ENCODE measurements at places on chromosomes 6 and 20.
A peak's percentile ranks its signal among the peaks of the same experiment; 100 is the strongest.

- no peak for DNase-seq
Observed at GRCh38 chr6:859936-860335, 167.0 kb upstream of the EXOC2 start.

- DNase-seq: peak; percentile 37
Observed at GRCh38 chr6:105384004-105384403, 18.9 kb downstream of the PREP start.

DNA sequence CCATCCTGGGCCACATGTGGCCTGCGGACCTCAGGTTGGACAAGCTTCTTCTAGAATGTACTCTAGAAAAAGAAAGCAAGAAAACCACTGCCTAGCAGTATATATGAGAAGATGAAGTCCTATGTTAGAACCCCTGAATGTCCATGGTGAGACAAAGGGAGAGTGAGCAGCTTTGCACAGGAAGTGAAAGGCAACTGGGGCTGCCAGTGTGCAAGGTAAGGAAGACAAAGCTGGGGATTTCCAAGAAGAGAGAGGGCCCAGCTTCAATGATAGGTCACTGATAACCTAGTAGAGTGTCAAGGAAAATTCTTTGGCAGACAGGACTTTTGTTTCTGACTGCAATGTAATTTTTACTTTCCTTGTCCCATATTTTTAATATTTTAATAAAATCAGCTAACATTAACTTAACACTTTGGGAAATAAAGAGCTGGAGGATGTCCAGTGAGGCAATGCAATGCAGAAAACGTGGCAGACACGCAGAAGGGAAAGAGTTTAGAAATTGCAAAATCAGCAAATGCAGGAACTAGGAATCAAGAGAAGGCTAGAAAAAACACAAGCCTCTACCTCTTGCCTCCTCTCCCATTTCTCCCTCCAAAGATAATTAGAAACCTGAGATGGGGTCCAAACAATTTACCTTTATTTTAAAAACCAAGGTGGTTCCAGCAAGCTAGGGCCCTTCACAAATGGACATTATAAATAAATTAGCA is 47.4 kb downstream of the CYP39A1 start:
- DNase-seq: no peak

DNA sequence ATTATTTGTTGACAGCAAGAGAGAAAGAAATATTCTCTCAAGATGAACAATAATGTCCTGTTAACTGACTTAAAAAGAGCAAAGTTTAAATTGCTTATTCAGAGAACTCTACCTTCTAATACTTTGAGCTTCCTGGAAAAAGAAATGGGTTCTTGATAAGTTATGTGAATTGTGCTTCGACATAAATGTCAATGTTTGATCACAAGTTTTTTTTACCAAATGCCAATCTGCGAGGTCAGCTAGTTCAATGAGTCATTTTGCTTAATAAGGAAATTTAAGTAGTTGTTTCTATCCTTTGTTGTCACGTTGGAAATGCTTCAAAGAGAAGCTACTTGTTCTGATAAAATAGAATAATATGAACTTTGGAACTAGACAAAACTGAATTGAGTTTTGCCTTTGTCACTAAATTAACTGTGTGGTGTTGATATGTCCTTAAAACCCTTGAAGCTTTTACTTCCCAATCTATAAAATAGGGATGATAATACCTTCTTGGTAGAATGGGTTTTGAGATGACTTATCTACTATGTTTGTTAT is 642.1 kb upstream of the FLRT3 start:
- DNase-seq: no peak

- DNase-seq: no peak
Observed at GRCh38 chr6:79064635-79065034, 13.4 kb downstream of the PHIP start.

GRCh38 chr6:49416195-49416594 is 46.9 kb downstream of the MMUT start:
- no peak for DNase-seq

DNA sequence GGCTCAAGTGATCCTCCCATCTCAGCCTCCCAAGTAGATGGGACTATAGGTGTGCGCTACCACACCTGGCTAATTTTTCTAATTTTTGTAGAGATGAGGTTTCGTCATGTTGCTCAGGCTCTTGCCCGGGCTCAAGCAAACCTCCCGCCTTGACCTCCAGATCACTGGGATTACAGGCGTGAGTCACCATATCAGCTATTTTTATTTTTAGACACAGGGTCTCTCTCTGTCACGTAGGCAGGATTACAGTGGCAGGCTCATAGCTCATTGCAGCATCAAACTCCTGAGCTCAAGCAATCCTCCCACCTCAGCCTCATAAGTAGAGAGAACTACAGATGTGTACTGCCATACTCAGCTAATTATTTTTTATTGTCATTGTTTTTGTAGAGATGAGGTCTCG is 41.7 kb downstream of the SLC23A2 start:
- no peak for DNase-seq

DNA sequence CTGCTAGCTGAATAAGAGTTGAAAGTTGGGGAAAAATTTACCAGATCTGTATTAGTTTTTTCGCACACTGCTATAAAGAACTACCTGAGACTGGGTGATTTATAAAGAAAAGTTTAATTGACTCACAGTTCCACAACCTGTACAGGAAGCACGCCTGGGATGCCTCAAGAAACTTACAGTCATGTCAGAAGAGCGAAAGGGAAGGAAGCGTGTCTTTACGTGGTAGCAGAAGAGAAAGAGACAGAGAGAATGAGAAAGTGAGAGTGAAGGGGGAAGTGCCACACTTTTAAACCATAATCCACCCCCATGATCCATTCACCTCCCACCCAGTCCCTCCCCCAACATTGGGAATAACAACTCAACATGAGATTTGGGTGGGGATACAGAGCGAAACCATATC is 79.6 kb downstream of the KHDC1L start:
- DNase-seq: no peak

GRCh38 chr6:2810092-2810671 is 31.5 kb downstream of the SERPINB1 start:
- no peak for DNase-seq

DNA sequence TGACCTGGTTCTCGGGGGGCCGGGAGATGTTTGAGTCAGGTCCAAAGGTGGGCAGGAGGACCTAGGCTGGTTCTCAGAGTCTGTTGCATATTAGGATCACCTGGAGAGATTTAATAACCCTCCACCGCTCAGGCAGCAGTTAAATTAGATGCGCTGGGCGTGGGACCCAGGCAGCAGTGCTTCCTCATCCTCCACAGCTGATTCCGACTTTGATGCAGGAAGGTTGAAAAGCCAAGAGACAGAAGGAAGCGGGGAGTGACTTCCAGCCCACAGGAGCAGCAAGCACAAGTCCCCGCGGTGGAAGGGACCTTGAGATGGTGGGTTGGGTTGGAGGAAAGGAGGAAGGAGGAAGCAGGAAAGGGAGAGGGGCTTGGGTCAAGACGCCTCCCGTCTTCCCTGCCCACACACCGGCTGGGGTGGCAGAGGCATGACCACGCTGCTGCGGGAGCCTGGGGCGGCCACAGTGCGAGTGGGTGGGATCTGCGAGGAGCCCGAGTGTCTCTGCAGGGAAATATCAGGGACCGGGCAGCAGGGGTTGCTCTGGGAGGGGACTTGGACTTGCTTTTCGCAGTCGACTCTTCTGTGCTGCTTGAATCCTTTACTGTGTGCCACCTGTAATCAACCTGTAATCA is 146.0 kb downstream of the PHACTR3 start:
- no peak for DNase-seq

DNA sequence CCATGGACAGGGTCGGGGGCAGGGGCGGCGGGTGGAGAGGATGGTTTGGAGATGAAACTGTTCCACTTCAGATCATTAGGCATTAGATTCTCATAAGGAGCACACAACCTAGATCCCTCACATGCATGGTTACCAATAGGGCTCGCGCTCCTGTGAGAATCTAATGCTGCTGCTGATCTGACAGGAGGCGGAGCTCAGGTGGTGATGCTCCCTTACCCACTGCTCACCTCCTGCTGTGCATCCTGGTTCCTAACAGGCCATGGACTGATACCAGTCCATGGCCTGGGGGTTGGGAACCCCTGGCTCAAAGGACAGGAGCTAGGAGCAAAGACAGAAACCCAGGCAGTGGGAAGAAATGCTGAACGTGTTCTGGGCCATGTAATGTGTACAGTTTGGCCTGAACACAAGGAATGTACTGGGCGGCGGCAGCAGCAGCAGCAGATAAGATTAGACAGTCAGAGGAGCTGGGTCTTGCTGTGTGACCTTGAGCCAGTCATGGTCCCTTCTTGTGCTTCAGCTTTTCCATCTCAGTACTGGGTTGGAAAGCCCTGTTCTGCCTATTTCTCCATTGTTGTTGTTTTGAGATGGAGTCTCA is 4.7 kb upstream of the SPAG4 start:
- DNase-seq: peak; percentile 73

GRCh38 chr6:26067367-26067766 is 19.9 kb upstream of the HFE start:
- DNase-seq: no peak

DNA sequence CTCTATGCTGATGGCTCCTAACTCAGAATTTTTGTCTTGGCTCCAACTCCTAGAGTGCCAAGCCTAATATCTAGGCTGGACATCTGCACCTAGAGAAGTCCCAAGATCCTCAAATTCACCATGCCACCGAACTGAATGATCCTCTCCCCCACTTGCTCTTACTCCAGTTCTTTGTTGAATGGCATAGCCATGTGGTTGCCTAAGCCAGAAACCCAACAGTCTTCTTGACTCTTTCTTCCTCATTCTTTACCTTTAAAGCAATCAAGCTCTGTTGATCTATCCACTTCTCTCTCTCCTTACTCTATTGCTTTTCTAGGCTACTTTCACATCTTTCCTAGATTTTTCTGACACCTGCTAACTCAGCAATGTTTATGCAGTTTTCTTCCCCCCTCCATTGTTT is 126.5 kb upstream of the FOXO3 start:
- DNase-seq: no peak

- DNase-seq: no peak
Observed at GRCh38 chr6:26260725-26261490, 104.1 kb upstream of the BTN3A2 start.

DNA sequence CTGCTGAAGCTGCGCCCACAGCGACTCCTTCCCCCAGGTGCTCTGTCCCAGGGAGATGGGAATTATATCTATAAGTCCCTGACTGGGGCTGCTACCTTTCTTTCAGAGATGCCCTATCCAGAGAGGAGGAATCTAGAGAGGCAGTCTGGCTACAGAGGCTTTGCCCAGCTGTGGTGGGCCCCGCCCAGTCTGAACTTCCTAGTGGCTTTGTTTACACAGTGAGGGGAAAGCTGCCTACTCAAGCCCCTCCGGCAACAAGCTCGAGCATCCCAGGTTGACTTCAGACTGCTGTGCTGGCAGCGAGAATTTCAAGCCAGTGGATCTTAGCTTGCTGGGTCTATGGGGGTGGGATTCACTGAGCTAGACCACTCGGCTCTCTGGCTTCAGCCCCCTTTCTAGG is 152.5 kb upstream of the MAP3K7 start:
- no peak for DNase-seq

DNA sequence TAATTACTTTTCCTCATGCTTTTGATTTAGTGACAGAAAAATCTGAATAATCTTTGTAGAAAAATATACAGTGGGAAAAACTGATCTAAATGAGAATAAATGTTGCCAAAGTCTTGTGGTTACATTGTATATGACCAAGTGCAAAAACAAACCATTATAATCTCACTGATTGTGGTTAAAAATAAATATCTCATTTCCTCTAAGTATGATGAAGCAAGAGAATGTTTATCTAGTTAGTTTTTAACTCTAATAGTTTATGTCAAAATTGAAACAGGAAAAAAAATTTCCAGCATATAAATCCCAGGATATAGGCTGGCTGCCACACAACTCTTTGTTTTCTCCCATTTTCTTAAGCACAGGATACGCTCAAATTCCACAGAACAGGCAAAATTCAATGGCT is 392.7 kb upstream of the ID4 start:
- no peak for DNase-seq

- DNase-seq: peak; percentile 35
Observed at GRCh38 chr6:43939281-43940070, 169.5 kb downstream of the VEGFA start.

- no peak for DNase-seq
Observed at GRCh38 chr6:91240878-91241603, 654.2 kb upstream of the MAP3K7 start.

GRCh38 chr6:118387921-118388701 is 160.0 kb upstream of the PLN start:
- DNase-seq: no peak

- no peak for DNase-seq
Observed at GRCh38 chr6:48733581-48733980, 622.6 kb upstream of the PTCHD4 start.

- DNase-seq: no peak
Observed at GRCh38 chr20:2745060-2745910, 52.7 kb downstream of the EBF4 start.

DNA sequence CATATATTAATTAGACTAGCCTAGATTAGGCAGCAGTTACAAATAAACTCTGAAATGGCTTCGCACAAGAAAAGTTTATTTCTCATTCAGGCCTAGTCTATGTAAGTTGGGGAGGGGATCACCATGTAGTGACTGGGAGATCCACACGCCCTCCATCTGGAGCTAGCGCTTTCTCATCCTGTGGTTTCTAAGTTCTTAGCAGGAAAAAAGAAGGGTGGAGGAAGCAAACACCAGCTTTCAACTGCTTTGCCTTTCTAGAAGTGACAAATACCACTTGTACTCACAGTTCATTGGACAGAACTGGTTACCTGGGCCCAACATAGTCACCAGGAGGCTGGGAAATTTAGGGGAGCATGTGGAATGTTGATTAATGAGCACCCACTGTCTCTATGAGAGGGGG is 46.6 kb downstream of the NDUFAF5 start:
- no peak for DNase-seq

DNA sequence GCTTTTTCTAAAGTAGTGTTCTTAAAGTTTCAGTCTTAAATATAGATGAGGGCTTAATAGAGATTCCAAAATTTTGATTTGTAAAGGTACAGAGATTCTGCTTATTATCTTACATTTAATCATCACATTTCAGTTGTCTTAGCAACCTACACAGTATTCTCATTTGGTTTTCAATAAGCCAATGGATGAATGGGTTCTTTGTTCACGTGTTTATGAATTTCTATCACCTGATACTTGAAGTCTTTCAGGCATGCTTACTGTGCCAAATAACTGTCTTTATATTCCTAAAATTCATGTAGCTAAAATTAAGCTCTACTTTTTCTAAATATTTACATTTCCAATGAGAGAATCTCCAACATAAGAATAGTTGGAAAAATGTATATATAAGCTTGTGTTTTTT is 152.7 kb downstream of the EYA4 start:
- no peak for DNase-seq
